ENCODE measurements at places on chromosomes 7 and 10.

- DNase-seq, result peak; percentile 76
Measured at GRCh38 chr10:6401558-6402348, 178.3 kb downstream of the PRKCQ start.

DNA sequence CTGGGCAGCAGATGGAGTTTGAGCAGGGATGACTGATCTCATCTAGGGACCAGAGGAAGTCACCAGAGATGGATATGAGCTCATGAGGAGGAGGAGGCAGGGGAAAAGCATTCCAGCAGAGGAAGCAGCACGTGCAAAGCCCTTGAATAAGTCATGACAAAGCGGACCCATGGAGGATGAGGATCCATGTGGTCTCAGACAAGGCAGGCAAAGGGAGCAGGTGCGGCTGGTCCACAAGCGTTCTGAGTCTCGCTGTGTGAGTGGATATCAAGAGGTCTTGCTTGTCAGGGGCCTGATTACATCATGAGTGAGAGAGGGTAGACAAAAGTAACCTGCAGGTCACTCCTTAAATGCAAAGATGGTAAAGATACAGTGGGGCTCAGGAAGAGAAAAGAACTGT, 307.6 kb downstream of the GRID1 start:
- no peak for DNase-seq

DNA sequence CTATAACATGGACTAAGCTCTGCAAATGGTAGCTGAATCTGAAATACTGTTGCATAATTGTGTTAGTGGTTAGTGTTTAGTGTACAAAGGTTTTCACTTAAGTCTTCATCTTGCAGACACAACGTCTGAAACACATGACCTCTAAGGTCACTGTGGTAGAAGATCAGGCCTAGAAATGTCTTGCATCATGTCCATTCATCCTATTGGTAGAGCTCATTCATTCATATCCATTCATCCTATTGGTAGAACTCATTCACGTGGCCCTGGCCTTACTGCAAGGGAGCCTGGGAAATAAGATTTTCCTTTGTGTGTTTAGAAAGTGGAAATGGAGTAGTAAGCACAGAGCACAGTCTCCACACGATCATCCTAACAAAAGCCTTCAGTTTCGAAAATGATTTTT, 485.8 kb downstream of the PLXNA4 start:
- no peak for DNase-seq

GRCh38 chr10:73785211-73785720, at the start of gene ZSWIM8:
TSS of gene ZSWIM8 (plus strand) at chr10:73785606. CDS start at chr10:73785879, 273 bp downstream.
- DNase-seq, result peak; percentile 89

- peak; percentile 41 for DNase-seq
Measured at GRCh38 chr10:84194424-84195043, at the start of gene CDHR1. TSS of gene CDHR1 (plus strand) at chr10:84194537. CDS start at chr10:84194761, 224 bp downstream.

GRCh38 chr10:124971276-124971675, 29.4 kb downstream of the ZRANB1 start:
- no peak for DNase-seq

- DNase-seq, result no peak
Measured at GRCh38 chr10:69845574-69846292, 44.0 kb downstream of the COL13A1 start.

DNA sequence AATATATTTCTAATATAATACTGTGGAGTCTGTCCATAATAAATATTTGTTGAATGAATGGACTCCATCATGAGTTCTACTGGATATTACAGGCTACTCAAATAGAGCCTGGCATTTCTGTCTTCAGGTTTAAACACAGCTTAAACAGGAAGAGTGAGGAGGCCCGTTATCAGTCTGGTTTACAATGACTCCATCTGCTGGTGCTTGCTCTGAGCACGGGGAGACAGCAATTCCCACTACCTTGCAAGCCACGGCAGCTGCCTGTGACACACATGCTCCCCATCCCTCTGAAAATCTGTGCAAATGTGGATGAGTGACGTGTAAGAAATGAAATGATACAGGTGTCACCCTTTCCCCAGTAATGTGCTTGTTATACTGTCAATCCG, 293.5 kb upstream of the IMMP2L start:
- no peak for DNase-seq

GRCh38 chr10:42755028-42755451, 27.6 kb upstream of the BMS1 start:
- DNase-seq, result no peak

DNA sequence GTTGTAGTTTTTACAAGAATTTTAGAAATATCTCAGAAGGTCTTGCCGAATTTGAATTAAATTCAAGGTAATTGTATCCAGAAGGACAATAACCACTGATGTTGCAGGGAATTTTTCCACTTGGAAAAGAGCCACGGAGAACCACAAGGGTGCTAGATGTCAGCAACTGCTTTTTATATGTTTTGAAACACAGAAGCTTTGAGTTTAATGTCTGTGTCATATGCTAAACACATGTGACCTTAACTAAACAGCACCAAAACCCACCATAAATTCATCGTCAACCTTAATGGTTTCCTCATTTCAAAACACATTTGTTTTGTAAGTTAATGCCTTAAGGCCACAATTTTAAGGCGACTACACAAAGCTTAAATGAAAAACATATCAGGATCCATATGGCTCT, 106.9 kb downstream of the COL28A1 start:
- DNase-seq, result no peak

GRCh38 chr7:115410972-115411686, 489.2 kb downstream of the MDFIC start:
- no peak for DNase-seq

- DNase-seq, result no peak
Measured at GRCh38 chr10:5525561-5526341, 990 bp downstream of the CALML3 start.

- DNase-seq, result no peak
Measured at GRCh38 chr7:134502463-134503371, 24.6 kb upstream of the AKR1B10 start.

DNA sequence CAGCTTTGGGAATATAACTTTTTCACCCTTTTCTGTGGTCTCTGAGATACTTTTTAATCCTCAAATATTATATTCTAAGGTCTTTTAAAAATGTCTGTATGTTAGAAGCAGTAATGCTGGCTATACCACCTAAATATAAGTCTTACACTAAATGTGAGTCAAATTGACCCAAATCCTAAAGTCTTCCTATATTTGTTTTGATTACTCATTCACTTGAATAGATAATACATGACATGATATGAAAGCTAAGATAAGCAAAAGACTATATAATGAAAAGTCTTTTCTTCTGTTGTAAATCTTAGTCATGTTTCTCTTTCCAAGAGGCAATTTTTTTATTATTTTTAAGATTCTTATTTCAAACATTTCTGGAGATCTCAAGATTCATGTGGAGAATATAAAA, 64.2 kb downstream of the HDAC9 start:
- DNase-seq, result no peak

GRCh38 chr10:73641328-73642060, at the start of gene MYOZ1:
TSS of gene MYOZ1 (minus strand) at chr10:73641474. CDS start at chr10:73640017, 1,457 bp downstream.
- no peak for DNase-seq

GRCh38 chr7:5428478-5429252, 5.0 kb upstream of the TNRC18 start:
- no peak for DNase-seq

DNA sequence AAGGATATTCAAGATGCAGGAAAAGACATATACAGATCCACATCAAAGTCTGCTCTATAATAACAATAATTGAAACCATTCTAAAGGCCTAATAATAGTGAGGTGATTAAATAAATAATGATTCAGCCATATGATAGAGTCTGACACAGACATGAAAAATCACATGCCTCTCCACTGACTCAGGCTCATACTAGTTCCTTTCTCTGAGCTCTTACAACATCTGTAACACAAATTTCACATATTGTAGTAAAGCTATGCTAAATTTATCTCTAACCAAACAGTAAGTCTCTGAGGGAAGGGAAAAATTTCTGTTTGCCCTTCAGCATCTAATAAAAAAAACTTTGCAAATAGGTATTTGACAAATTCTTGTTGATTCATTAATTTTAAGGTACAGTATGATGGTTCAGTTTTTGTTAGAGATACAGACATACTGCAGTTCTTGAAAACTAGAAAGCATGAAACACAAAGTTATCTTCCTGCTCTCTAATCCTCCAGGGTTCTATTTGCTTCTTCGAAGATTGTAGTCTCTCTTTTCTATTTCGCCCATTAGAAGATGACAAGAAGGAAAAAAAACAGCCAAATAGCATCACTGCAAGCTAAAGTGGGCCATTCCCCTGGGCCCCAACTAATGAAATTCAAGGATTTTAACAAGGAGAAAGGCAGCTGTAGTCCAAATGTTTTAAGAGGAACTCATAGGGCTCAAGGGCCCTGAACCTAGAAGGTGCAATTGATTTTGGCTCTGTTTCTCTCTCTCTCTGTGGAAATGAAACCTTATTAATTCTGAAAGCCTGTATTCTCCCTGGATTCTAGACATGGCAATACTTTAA, 53.9 kb downstream of the CUBN start:
- DNase-seq, result no peak

GRCh38 chr7:27433581-27433980, 191.0 kb downstream of the EVX1 start:
- DNase-seq, result no peak

GRCh38 chr7:108307194-108307593, 149.0 kb downstream of the NRCAM start:
- no peak for DNase-seq

DNA sequence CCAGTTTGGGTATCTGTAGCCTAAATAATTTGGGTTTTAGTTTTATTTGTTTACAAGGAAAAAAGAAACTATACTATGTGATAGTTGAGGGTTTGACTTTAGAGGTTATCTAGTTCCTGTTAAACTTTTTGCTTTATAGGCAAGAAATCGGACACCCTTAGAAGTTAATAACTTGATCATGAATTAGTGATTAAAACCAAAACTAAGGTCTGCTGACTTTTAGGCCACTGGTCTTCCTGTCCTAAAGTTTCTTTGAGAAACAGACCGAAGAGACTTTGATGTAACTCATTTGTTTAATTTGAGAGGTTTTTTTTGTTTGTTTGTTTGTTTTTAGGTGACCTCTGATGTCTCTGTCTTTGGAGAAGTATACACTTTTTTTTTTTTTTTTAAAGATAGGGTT, 59.7 kb downstream of the PHTF2 start:
- no peak for DNase-seq

DNA sequence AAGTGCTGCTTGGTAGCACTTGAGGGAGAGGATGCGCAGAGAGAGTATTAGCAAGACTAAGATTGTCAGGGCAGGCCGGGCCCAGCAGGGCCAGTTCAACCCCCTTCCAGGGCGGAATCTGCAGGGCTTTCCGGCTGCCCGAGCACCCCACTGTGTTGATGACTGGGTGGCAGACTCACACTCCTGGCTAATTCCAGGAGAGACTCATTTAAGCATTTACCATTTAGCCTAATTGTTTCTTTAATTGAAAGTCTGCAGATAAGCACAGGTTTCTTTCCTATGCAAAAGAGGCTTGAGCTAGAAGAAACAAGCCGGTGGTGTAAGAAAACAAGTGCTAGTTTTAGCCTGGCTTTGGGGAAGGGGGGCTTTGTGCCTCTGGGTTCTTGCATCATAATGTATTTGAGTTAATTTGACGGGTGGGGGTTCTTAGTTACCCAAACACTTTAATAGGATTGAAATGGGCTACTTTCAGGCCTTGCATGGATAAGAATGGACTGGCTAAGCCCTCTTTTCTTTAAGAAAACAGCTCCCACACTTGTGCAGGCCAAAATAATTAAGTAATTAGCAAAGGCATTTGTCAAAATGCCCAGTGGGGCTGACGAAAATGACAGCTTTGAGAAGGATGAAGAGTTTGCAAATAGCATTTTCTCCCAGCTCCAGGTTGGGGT, 201.3 kb downstream of the MYOF start:
- DNase-seq, result no peak

DNA sequence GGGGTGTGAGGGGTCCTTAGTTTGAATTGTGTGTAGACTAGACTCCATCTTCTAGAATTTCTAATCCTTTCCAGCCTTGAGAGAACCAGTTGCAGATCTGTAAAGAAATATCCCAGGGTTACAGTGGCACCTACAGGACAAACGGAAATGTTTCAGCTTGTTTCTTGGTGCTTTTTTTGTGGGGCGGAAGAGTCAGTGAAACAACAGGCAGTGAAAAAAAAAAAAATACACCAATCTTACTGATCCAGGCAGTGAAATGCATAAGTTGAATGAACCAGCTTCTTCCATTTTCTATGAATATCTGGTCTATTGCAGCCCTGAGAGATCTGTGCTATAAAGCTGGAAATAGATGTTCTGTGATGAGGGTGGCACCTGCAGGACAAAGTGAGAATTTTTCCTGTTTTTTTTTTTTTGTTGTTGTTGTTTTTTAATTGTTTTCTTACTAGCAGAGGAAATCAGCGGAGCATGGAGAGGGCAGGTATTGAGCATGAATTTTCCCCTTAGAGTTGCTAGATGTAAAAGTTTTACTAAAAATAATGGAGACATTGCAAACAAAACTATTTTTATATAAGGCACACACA, 81.9 kb upstream of the DYNC1I1 start:
- DNase-seq, result no peak

DNA sequence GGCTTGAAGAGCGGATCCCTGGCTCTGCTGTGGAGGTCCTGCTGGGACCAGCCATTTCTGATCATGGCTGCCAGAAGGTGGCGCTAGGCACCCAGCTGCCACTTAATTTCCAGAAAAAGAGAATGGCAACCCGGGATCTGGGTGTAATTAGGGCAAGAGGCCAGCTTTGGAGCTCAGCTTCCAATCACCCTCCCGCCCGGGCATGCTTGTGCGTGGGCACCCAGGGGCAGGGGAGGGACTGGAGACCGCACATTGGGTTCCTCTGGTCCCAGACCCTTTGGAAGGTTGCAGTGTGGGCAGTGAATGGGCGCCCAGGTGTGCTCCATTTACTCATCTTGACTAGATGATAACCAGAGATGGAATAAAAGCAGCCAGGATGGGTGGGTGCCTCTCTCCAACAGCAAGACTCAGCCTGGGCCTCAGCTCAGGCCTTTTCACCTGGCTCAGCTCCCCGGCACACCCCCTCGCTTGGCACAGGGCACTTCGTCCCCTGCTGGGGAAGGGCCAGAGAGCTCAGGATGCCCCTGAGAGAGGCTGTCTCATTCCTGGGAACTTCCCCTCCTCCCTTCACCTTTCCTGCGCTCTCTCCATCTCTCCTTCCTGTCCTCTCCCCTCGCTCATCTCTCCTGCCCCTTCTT, 14.7 kb downstream of the FAM241B start:
- peak; percentile 24 for DNase-seq

- no peak for DNase-seq
Measured at GRCh38 chr7:158300427-158300826, 287.2 kb downstream of the PTPRN2 start.

- DNase-seq, result no peak
Measured at GRCh38 chr7:123901101-123901500, 23.9 kb upstream of the SPAM1 start.

- DNase-seq, result no peak
Measured at GRCh38 chr7:26397796-26398426, 106.2 kb downstream of the SNX10 start.

Data from CD4-positive, alpha-beta T cell treated with Interleukin-15 for 4 hours (primary cell).